ENCODE measurements at places on chromosomes 3 and 15. TPM values are rescaled to one million over a fixed set of nuclear protein-coding genes. Genes with fewer than 3 reads are reported as not detected.

GRCh38 chr3:160195106-160195505 is 30.1 kb upstream of the C3orf80 start:
- H3K27me3 ChIP-seq, result no peaks in the 10 kb centered on the region
- H3K36me3 ChIP-seq, result no peaks in the 10 kb centered on the region
- H3K27ac ChIP-seq, result no peak overlapping the region
- no peak overlapping the region for H3K4me3 ChIP-seq
- no peaks in the 10 kb centered on the region for H3K4me1 ChIP-seq

- DNase-seq, result no peak
- no peak overlapping the region for H3K4me3 ChIP-seq
- no peak overlapping the region for H3K27ac ChIP-seq
- no peaks in the 10 kb centered on the region for H3K36me3 ChIP-seq
- no peaks in the 10 kb centered on the region for H3K4me1 ChIP-seq
Measured at GRCh38 chr15:41876689-41877088, 17.2 kb downstream of the SPTBN5 start.

DNA sequence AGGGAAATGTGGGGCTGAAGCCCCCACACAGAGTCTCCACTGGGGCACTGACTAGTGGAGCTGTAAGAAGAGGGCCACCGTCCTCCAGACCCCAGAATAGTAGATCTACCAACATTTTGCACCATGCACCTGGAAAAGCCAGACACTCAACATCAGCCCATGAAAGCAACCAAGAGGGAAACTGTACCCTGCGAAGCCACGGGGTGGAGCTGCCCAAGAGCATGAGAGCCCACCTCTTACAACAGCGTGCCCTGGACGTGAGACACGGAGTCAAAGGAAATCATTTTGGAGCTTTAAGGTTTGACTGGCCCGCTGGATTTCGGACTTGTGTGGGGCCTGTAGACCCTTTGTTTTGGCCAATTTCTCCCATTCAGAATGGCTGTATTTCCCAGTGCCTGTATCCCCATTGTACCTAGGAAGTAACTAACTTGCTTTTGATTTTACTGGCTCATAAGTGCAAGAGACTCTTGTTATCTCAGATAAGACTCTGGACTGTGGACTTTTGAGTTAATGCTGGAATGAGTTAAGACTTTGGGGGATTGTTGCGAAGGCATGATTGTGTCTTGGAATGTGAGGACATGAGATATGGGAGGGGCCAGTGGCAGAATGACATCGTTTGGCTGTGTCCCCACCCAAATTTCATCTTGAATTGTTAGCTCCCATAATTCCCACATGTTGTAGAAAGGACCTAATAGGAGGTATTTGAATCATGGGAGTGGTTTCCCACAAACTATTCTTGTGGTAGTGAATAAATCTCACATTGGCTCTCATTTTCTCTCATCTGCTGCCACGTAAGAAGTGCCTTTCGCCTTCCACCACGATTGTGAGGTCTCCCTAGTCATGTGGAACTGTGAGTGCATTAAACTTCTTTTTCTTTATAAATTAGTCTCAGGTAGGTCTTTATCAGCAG is 105.8 kb downstream of the CBLB start:
- no peaks in the 10 kb centered on the region for H3K27me3 ChIP-seq
- H3K4me1 ChIP-seq, result no peaks in the 10 kb centered on the region
- no peak for DNase-seq
- no peak overlapping the region for H3K27ac ChIP-seq

GRCh38 chr3:88986834-88987233 is 120.6 kb upstream of the EPHA3 start:
- no peaks in the 10 kb centered on the region for H3K4me1 ChIP-seq
- H3K36me3 ChIP-seq, result no peaks in the 10 kb centered on the region
- no peaks in the 10 kb centered on the region for H3K27me3 ChIP-seq
- H3K27ac ChIP-seq, result no peak overlapping the region

- no peak overlapping the region for H3K4me3 ChIP-seq
- no peak for DNase-seq
- H3K27ac ChIP-seq, result no peak overlapping the region
- no peaks in the 10 kb centered on the region for H3K4me1 ChIP-seq
- H3K36me3 ChIP-seq, result no peaks in the 10 kb centered on the region
Measured at GRCh38 chr3:156664011-156664830, 10.2 kb upstream of the TIPARP start.

DNA sequence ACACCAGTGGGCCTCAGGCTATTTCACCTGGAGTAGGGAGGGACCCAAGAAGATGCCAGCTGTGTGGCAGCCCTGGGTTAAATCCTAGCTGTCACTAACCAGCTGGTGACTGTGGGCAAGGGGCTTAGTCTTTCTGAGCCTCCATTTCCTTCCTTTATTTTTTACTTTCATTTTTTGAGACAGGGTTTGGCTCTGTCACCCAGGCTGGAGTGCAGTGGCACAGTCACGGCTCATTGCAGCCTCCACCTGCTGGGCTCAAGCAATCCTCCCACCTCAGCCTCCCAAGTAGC is 108.0 kb upstream of the SMAD3 start:
- no peak overlapping the region for H3K4me3 ChIP-seq
- DNase-seq, result no peak
- H3K36me3 ChIP-seq, result no peaks in the 10 kb centered on the region
- H3K27ac ChIP-seq, result no peak overlapping the region
- H3K4me1 ChIP-seq, result no peaks in the 10 kb centered on the region

- no peaks in the 10 kb centered on the region for H3K36me3 ChIP-seq
- H3K4me3 ChIP-seq, result no peak overlapping the region
- no peak overlapping the region for H3K27ac ChIP-seq
- no peaks in the 10 kb centered on the region for H3K27me3 ChIP-seq
- no peak for DNase-seq
Measured at GRCh38 chr3:46298871-46299607, 54.9 kb upstream of the CCR2 start.

DNA sequence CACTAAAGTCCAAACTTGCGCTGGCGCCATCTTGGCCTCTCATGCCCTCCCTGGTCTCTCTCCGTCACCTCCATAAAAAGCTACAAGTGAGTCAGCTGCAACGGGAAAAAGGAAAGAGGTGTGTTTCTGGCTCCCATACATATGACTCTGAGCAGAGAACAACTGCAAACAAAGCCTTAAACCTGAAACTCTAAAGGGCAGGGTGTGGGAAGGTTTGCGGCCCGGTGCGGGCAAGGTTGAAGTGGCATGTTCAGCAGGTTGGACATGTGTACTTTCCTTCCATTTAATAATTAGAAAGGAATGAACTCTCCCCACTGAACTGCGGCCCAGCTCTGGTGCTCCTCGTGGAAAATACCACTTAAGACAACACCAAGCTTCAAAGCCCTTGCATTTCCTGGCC is 59.0 kb upstream of the PPARG start:
- no peaks in the 10 kb centered on the region for H3K4me1 ChIP-seq
- peak overlapping the region; percentile 44 for H3K27ac ChIP-seq
- H3K36me3 ChIP-seq, result no peaks in the 10 kb centered on the region
- H3K27me3 ChIP-seq, result no peaks in the 10 kb centered on the region
- DNase-seq, result no peak

DNA sequence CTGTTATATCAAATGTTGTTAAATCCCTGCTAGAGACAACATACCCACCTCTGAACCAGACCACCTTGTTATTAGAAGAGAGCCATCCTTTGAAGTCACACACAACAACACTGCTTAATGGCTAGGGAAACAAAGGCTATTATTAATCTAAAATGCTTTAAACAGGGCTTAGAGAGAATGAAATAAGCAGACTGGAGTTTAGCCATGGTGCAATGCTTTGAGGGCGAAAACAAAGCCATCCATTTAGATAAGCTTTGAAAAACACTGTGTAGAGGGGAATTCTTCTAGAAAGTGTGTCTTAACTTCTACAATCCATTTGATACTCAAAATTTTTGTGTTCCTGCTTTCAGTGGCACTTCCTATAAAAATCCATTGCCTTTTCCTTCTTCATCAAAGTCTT is 148.6 kb downstream of the IL5RA start:
- no peaks in the 10 kb centered on the region for H3K27me3 ChIP-seq
- DNase-seq, result no peak
- H3K4me1 ChIP-seq, result no peaks in the 10 kb centered on the region
- no peaks in the 10 kb centered on the region for H3K36me3 ChIP-seq

DNA sequence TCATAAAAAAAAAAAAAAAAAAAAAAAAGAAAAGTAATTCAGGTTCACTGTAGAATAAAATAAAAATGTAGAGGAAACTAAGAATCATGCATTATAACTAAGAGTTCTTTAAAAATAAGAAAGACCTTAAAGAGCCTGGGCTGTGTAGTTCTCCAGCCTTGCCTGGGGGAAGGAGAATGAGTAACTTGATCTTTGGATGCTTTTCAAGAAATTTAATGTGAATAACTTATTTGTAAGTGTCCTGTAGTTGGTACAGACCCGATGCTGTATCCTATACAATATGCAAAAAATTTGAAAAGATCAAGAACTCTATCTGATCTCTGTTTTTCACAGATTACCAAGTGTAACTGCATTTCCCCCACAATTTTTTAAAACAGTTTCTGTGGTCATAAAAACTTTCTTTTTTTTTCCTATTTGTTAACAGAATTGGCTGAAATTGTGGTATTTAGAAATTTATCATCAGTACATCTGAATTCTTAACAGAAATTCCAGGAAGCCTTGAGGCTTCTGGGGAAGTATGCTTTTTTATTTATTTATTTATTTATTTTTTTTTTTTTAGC is 195.3 kb downstream of the THRB start:
- H3K4me1 ChIP-seq, result peaks cover 7% of the 10 kb centered on the region
- H3K27ac ChIP-seq, result no peak overlapping the region
- H3K36me3 ChIP-seq, result no peaks in the 10 kb centered on the region

- no peak overlapping the region for H3K27ac ChIP-seq
- no peaks in the 10 kb centered on the region for H3K27me3 ChIP-seq
- no peak overlapping the region for H3K4me3 ChIP-seq
- H3K36me3 ChIP-seq, result no peaks in the 10 kb centered on the region
- no peak for DNase-seq
- H3K4me1 ChIP-seq, result no peaks in the 10 kb centered on the region
Measured at GRCh38 chr3:126184465-126185000, 4.1 kb upstream of the ALDH1L1 start.

DNA sequence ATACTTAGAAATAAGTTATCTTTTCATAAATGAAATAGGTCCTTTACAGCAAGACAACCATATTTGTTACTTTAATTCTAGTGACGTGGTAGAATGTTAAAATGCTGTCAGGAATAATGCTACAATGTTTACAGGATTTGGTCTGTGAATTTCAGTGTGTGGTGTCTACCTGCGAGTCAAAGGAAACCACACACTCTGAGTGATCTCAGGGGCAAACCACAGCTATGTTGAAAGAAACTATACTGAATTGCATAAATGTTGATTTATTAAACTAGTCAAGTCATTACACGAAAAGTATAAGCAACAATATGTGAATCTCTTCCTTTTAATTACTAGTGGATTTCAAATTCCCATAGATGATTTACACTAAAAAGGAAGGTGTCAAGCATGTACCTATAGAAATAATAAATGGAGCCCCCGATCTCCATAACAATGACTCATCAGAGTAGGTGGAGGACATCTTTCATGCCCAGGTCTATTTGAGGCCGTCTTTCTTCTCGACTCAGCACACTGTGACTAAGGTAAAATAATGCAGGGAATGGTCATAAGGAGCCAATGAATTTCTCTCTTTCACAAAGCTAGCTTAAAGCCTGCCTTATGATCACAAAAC is 463.0 kb downstream of the ERC2 start:
- H3K4me3 ChIP-seq, result no peak overlapping the region
- H3K27ac ChIP-seq, result no peak overlapping the region
- no peaks in the 10 kb centered on the region for H3K36me3 ChIP-seq
- DNase-seq, result no peak
- H3K27me3 ChIP-seq, result no peaks in the 10 kb centered on the region
- H3K4me1 ChIP-seq, result no peaks in the 10 kb centered on the region

GRCh38 chr3:180274536-180274935 is 237.8 kb upstream of the PEX5L start:
- no peak overlapping the region for H3K4me3 ChIP-seq
- DNase-seq, result no peak
- H3K27me3 ChIP-seq, result no peaks in the 10 kb centered on the region
- H3K27ac ChIP-seq, result no peak overlapping the region

GRCh38 chr3:45826321-45826720 is 15.6 kb downstream of the LZTFL1 start:
- peaks cover 4% of the 10 kb centered on the region for H3K36me3 ChIP-seq
- no peak overlapping the region for H3K27ac ChIP-seq
- no peak overlapping the region for H3K4me3 ChIP-seq
- H3K27me3 ChIP-seq, result no peaks in the 10 kb centered on the region

Gene KIF15
- 0.66 TPM for total RNA-seq

Gene TMC3
- total RNA-seq, result 0.15 TPM

Gene NOX5
- total RNA-seq, result 1.9 TPM

Gene FANCD2
- 12.9 TPM for total RNA-seq

Gene IL17RB
- 46.5 TPM for total RNA-seq

Gene KBTBD8
- total RNA-seq, result 1.6 TPM

All from breast epithelium (tissue), 4 donors.